ENCODE measurements at places on chromosomes 11 and 22. TPM values are rescaled to one million over a fixed set of nuclear protein-coding genes. Genes with fewer than 3 reads are reported as not detected.

PDGFD gene
- 0.48 TPM for total RNA-seq

CCDC116 gene
- total RNA-seq: not detected

IFITM1 gene
- total RNA-seq: 0.43 TPM

ACTN3 gene
- total RNA-seq: not detected

OR52H1 gene
- 0.21 TPM for total RNA-seq

GRIK4 gene
- total RNA-seq: not detected

DYNC2H1 gene
- 10.1 TPM for total RNA-seq

BDNF gene
- 1.4 TPM for total RNA-seq

CUL5 gene
- total RNA-seq: 36.4 TPM

SLC37A2 gene
- 35.2 TPM for total RNA-seq
